ENCODE measurements at places on chromosomes 16 and 17.

DNA sequence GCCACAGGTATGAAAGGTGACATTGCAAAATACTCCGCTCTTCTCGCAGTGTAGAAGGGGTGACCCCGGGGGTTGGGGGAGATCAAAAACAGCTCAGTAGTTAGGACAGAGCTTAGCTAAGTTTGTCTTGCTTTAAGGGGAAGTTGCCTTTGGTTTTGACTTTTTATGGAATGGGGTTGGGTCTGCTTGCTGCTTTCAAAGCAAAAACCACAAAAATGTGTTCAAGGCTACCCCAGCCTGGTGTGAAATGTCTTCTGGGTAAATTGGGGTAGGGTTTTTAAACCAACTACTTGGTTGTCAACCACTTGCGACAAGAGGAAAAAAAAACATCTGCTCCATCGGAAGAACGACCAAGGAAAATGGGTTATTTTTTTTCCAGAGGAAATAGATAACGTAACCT lies 6.2 kb downstream of the FUS start:
- DNase-seq = no peak

DNA sequence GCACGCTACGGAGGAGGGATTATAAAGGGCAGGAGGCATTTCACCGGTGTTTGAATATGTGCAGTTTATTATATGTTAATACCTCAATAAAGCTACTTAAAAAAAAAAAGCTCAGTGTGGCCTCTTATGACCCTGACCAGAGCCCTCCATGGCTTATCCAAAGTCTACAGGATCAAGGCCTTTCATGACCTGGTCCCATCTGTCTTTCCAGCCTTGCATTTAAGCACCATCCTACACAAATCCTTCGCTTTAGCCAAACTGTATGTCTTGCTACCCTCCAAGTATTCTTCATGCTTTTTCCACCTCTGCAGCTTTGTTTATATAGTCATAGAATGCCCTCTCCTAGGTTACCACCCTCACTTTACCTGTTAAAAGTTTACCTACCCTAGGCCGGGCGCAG lies 6.5 kb downstream of the MFSD6L start:
- DNase-seq = no peak

DNA sequence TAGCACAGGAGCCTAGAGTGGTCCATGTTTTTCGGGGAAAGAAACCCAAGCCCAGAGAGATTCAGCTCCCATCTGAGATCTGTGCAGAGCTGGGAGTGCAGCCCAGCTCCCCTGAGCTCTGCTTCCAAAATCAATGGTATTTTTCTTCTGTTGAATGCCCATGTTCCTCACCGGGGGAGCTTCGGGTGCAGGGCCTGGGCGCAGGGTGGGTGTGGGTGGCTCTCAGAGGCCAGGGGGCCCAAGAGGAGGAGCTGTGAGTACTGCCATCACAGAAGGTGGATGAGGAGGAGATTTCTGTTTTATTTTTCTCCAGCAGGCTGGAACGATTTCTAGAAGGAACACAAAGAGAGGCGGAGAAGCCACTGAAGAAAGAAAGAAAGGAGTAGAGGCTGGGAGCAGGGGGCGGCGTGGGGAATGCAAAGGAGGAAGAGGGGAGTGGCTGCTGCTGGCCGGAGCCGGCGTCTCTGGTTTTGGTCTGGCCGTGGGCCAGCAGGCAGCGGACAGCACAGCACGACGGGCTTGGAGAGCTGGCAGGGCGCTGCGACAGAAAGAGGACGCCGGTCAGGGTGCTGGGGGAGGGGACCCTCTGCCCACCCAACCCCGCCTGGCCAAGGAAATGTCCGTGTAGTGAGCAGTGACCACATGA lies 76.2 kb upstream of the KSR1 start:
- DNase-seq = no peak

- no peak for DNase-seq
Measured at GRCh38 chr17:70906808-70907207, 737.5 kb downstream of the KCNJ2 start.

DNA sequence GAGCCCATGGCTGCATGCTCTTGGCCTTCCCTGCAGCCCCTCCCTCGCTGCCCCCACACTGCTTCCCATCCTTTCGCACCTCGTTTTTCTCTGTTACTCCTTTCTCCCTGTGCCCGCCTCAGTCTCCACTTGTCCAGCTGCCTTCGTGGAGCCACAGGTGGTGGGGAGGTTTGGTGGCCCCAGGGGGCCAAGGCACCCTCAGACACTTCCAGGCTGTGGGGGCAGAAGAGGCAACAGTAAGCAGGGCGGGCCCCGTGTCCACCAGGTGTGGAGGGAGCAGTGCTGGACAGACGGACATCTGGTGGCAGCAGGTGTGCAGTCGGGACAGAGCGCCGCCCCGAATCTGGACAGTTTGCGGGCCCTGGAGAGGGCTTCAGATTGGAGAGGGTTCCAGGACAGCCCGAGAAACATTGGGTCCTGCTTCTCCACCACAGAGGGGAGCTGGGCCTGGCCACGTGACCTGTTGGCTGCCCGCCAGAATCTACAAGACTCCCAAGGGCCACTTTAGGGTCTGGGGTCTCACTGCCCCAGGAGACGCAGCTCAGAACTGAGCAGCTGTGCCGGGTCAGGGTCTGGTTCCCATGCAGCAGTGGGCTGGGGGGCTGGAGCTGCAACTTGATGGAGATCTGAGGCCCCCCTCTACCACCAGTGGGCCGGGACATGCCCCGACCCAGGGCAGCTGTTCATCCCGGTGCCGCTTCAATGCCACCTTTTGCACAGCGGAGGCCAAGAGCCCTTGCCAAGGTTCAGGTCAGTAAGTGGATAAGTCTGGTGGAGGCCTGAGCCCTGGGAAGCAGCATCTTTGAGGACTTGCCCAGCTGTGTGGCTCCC lies 22.8 kb downstream of the BAHCC1 start:
- no peak for DNase-seq

- DNase-seq = peak; percentile 78
Measured at GRCh38 chr16:58638148-58639036, 8.8 kb upstream of the CNOT1 start.

Measured in amniotic stem cell (primary cell).